ENCODE measurements at places on chromosomes 2 and 18. TPM values are rescaled to one million over a fixed set of nuclear protein-coding genes. Genes with fewer than 3 reads are reported as not detected.

SAG gene
- total RNA-seq, result not detected

- DNase-seq, result peak; percentile 45
Measured at GRCh38 chr2:71603311-71603811, 150.0 kb downstream of the DYSF start.

GRCh38 chr2:128805237-128805636 is 486.6 kb upstream of the HS6ST1 start:
- DNase-seq, result no peak

DNA sequence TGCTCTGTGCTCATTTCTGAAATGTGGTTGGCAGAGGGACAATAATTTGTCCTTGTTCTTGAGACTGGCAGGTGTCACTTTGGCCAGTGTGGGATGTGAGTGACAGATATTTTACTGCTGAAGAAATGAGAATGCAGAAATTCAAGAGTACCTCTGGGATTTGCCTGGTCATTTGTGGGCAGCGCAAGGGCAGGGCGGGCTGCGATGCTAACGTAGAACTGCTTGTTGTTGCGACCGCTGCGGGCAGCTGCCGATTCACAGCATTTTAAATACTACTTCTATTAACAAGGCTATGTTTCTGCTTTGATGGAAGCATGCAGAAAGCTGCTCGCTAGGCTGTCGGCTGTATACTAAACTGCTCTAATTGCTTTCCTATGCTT is 268.6 kb downstream of the FIGN start:
- no peak for DNase-seq

DNA sequence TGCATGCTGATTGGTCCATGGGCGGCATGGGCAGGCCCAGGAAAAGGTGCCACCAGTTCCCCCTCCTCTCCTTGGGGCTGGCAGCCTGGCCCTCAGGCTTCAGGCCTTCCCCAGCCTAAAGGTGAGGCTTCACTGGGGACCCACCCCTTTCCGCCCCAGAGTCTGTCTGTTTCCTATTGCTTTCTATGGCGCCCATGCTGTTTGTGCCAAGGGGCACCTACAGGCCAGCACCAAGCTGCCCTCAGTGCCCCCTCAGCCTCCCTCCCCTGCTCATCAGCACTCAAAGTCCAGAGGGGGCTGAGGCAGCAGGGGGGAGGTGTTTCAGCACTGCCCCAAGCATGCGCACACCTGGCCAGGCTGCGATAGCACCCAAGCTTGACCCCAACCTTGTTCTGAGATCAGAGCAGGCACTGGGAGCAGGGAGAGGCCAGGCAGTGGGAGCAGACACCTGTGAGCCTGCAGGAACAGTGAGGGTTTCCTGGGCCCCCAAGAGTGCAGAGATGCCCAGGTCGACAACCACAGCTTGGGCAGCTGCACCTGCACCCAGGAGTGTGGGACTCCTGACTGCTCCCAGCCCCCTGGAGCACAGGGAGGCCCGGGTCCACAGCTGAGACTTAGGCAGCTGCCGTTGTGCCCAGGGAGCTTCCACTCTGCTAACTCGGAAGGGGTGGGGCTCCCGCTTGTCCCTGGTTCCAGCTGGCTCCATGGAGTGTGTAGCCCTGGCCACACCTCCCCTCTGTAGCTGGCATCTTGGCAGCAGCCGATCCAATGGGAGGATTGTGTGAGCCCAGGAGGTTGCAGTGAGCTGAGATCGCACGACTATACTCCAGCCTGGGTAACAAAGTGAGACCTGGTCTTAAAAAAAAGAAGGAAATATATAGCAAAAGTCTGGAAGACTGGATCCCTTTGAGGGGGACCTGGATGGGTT is 69.1 kb downstream of the NCAPH start:
- DNase-seq, result peak; percentile 59

DNA sequence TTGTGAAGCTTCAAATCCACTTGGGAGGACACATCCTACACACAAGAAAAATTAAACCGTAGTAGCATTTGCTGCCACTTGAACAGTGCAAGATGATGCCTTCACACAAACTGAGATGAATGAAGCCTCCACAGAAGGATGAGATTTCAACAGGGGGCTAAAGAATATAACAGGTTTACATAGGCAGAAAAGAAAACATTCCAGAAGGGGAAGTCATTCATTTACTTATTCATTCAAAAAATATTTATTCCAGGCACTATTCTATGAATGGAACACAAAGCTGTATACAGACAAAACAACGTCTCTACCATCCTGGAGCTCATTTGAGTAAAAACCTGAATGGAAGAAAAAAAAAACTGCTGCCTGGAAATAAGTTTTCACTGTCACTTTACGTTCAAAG is 170.5 kb downstream of the CDH20 start:
- no peak for DNase-seq

DNA sequence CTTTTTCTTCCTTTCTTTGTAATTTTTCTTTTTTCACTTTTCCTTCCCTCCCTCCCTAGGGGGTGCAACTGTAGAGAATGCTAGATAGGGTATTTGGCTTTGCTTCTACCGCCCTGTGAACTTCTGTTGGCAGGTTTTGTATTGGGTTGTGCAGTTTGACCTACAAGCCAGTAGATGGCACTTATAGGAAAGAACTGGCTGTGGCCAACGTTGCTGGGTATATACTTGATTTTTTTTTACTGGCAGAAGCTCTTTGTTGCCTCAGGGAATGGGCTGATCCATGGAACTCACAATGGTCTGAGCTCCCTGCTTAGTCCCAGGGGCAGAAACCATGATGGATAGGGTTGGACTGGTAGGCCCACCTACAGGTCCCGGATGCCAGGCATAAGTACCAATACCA is 1019.5 kb upstream of the LRRTM1 start:
- DNase-seq, result no peak

DNA sequence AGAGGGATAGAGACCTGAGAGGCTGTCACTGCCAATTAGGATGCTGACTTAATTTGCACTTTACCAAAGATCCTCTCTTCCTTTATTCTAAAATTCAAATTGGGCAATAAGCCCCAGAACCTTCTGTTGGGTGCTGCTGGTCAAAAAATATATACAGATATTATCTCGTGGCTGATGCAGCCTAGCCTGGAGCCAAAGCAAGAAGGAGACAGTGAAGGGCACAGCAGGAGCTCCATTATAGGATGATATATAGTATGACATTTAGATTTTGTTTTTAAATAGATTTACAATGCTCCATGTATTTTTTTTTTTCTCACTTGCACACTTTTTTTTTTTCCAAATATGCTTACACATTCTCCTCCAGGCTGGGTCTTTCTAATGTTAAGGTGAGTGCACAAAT is 579.3 kb downstream of the PIK3C3 start:
- no peak for DNase-seq

- DNase-seq, result no peak
Measured at GRCh38 chr2:195561116-195561921, 95.7 kb upstream of the SLC39A10 start.

- no peak for DNase-seq
Measured at GRCh38 chr2:37323176-37323780, 1.4 kb downstream of the PRKD3 start.

GRCh38 chr18:24010673-24011072 is 3.9 kb upstream of the TTC39C start:
- no peak for DNase-seq

- no peak for DNase-seq
Measured at GRCh38 chr2:40315683-40316082, 136.2 kb downstream of the SLC8A1 start.

- DNase-seq, result no peak
Measured at GRCh38 chr2:151995161-151995557, 103.7 kb downstream of the CACNB4 start.

PELI1 gene
- 34.1 TPM for total RNA-seq

FSHR gene
- total RNA-seq, result not detected

FBXO48 gene
- total RNA-seq, result 2.3 TPM

DNA sequence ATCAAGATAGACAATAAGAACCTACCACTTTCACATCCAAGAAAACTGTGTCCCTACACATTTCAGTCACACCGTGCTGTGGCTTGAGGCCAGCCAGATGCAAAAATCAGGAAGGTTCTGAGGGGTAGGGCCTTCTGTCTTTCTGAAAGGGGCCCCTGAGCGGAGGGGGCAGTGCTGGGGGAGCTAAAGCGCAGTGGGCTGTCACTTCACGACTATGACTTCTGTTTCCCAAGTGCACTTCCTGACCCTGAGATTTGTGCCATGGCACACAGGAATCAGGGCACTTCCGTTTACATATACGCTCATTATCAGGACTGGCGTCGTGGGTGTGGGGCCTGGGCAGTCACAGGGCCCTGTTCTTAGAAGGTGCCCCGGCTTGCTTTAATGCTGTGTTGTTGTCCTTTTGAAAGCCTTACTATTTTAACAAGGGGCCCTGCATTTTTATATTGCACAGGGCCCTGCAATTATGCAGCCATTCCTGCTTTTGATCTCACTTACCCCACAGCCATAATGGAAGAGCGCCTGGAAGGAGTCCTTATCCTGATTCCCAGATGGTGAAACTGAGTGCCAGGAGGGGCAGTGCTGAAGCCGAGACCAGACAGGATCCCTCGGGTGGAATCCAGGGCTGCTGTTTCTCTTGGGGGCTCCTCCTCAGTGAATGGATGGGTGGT is 620 bp downstream of the NGEF start:
- no peak for DNase-seq

GRCh38 chr2:131121464-131121863 is 16.3 kb downstream of the PLEKHB2 start:
- DNase-seq, result no peak

RAB17 gene
- 60.1 TPM for total RNA-seq

Data from lower lobe of right lung (tissue), 2 donors.